Right renal pelvis (tissue), 4 donors: ENCODE measurements at places on chromosomes 7 and 10.

GRCh38 chr7:125878988-125879387 is 949.4 kb upstream of the POT1 start:
- DNase-seq, result no peak

DNA sequence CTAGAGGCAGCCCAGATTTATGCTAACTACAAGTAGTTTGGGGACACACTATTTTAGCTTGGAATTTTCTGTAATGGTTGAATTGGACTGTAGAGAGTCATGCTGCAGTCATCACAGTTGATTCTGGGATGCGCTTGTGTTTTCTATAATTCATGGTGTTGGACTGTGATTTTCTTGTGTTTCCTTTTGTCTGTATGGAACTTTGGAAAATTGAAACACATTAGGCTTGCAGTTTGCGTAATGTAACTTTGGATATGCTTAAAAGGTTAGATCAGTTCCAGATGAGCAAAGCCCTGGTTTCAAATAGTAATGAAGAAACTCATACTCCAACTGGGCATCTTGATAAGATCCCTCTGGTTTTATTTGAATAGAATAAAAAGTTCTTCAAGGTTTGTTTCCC is 502.2 kb downstream of the ARL4A start:
- no peak for DNase-seq

DNA sequence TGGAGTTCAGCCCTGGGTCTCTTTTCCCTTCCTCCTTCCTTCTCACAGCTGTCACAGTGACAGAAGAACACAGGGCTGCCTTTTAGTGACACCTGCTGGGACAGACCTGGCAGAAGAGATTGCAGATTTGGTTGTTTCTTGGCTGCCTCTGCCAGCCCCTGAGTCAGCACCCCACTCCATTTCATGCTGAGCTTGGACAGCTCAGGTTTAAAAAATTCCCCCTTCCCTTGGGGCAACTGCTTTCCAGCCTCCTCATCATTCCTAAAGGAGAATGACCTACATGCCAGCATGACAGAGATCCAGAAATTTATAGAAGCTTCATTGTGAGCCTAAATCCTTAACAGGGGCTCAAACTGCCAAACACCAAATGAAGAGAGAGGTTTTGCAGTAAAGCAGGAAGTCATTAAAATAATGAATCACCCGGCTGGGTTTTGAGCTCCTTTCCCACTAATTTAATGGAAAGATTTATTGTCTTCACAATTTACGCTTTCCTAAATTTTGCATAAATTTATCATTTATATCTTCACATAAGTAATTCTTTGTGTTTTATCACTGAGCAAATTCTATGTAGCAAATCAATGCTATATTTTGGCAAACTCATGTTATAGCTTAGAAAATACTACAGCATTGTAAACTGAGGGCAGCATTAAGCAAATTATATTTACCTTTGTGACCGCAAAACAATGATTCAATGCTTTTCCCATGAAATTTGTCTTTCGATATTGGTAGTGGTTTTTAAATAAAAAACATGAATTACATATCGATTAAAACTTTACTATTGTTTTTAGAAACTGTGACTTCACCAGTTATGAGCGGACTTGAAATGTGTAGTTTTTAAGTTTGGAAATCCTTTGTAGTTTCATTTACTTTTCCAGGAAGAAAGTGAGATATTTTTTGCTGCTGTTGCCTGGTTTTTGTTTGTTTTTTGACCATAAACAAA is 399.5 kb upstream of the ANKRD30A start:
- peak; percentile 19 for DNase-seq

DNA sequence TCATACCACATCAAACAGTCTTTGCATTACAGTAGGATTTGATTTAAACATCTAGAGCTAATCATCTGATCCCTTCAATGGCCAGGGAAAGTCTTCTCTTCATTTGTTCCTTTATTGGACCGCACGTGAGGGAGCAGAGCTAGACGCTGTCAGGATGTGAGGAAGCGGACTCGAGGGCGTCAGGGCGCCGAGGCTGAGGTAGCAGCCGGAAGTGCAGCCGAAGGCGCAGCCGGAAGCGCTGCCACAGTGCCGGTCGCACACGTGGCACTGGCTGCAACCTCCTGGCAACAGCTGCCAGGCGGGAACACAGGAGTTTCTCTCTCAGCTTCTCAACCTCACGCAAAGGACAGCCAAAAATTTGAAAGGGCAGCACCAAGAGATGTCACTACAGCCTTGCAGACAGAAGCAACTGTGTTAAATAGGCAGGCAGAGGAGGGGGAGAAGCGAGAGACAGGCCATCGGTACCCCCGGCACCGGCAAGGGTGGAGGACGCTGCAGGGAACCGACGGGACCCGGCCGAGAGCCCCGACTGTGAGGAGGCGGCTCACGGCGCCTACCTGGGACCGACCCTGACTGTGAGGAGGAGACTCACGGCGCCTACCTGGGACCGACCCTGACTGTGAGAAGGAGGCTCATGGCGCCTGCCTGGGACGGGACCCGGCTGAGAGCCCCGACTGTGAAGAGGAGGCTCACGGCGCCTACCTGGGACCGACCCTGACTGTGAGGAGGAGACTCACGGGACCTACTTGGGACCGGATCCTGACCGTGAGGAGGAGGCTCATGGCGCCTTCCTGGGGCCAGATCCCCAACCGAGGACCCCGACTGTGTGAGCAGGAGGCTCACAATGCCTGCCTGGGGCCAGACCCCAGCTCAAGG is 32.3 kb downstream of the VIPR2 start:
- no peak for DNase-seq

DNA sequence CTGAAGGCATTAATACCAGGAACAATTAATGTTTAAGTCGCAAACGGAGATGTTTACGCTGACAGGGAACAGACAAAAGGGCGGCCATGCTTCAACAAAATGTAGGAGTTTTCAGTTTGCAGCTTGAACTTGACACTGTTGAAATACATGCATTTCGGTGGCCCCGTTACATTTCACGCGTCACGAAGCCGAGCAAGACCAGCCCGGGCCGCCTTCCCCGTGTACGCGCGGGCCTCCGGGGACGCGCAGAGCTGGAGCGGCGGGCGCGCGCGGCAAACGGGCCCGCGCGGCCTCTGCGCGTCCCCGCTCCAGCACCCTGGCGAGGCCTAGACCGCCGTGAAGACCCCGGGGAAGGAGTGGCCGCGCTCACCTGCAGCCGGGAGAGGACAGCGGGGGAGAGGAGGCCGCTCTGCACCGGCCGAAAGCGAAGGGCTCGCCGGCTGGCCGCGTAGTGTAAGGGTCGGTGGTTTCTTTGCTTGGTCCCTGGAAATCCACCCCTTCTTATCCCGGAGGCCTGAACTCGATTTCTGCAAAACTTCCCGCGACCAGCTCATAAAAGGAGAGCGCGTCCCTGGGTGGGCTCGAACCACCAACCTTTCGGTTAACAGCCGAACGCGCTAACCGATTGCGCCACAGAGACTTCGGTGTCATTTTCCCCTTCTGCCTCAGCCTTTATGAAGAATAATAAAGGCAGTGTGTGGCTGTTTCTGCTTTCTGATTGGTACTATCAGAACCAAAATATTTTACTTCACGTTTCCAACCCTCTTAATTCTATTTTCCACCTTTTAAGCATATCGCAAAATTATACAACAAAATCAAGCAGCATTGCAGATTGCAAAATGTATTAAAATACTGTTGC is 11.4 kb upstream of the EBLN1 start:
- peak; percentile 89 for DNase-seq

GRCh38 chr10:104804880-104805279 is 163.8 kb downstream of the SORCS3 start:
- DNase-seq, result no peak

- DNase-seq, result no peak
Measured at GRCh38 chr10:26437637-26438461, at the start of gene APBB1IP. APBB1IP (plus strand) TSS chr10:26438341; CDS start chr10:26492327, 53,986 bp downstream.

DNA sequence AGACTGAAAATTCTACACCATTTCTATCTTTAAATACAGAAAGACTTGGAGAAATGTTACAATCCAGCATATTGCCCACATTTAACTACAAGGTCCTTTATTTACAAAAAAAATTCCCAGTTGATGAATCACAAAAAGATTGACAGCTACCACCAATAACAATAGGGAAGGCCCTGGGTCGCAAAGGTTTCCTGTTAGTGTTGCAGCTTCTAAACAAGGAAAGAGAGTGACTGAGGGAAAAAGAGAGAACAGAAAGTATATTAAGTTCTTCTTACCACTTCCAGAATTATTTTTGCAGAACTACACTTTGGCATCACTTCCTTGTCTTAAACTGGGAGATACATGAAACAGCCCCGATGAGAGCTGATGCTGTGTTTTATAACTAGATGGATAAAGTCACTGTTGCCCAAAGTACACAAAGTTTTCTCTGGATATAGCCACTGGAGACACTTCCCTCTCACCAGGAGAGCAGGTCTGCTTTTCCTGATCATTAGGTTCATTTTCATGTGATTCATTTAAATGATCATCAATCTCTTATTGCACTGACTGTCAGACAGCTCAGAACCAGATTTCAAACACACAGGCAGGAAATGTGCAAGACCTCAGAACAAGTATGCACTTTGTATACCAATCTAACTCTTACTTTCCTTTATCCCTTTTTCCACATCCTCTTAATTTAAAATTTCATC is 57.0 kb downstream of the SHTN1 start:
- DNase-seq, result no peak

DNA sequence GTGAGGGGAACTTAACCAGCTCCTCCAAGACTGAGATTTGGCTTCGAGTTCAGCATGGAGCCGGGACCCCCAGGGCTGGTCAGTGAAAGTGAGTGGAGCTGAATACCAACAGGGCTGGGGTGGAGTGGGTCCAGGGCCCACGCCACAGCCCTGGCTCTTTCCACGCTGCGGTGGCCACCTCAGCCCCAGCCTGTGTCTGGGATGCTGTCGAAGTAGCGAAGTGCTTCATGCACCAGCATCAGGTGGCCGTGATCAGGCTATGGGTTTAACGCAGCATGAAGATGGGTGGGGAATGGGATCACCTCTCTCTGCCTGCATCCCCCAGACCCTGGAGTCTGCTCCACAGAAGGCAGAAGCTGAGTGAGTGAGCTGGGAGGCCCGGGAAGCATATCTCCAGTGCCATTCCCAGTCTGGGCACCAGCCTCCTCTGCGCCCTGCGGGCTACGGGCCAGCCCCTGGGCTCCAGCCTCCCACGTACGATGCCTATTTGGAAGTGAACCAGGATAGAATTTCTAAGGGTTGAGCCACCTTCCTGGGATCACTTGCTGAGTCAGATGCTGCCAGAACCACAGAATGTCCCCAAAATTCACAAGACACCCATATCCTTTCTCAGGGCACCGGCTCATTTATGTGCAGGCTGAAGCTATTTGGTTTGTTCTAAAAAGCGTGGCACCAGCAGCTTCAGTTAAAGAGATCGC is 131.1 kb upstream of the CHST15 start:
- DNase-seq, result no peak

GRCh38 chr7:11188529-11189310 is 215.0 kb downstream of the PHF14 start:
- no peak for DNase-seq

DNA sequence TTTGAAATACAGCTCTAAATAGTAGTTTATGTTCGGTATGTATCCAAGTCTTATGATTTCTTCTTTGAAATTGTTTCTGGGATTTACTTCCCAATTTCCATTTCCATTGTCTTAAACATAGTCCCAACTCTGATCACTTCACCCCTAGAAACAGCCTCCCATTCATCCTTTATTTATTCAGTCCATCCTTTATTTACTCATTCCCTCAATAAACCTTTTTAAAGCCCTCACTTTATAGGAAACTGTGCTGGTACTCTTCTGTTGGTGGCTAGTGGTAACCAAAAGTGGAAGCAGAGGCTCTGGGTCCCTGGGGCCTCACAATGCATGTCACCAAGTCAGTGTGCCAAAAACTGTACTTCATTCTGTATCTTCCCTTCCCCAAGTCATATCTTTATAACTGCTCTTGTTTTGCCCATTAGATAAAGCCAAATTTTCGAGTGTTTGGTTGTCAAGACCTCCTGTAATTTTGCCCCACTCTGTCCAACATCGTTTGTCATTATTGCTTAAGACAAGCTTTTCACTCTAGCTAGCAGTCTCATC is 3.9 kb upstream of the EPC1 start:
- no peak for DNase-seq

GRCh38 chr10:18829259-18829658 is 170.0 kb downstream of the ARL5B start:
- DNase-seq, result no peak

DNA sequence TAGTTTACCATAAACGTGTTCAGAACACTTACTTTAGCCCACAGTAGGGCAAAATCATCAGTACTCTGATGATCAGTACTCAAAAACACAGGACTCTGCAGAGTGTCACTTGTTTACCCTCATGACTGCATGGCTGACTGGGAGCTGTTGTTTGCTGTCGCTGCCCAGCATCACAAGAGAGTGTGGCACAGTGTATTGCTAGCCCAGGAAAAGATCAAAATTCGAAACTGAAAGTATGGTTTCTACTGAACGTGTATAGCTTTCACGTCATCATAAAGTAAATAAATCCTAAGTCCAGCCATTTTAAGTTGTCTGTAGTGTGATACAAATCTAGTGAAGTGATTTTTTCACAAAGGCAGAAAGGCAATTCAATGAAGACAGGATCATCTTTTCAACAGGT is 184.6 kb downstream of the RAMP3 start:
- no peak for DNase-seq

DNA sequence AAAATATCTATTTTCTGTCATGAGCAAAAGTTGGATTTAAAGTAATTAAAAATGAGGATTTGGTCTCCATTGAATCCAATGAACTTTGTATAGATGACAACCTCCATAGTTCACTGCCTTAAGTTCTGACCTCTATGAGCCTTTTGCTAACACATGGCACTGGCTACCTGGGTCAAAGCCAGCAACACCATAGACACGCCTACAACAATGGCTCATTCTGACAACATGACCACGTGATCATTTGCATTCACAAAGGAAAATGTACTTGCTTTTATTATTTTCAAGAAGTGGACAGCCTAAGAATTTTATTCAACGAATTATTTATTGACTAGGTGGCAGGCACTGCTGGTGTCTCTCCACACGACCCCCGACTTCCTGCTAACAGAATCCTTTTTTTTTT is 90.6 kb downstream of the CARD11 start:
- no peak for DNase-seq

DNA sequence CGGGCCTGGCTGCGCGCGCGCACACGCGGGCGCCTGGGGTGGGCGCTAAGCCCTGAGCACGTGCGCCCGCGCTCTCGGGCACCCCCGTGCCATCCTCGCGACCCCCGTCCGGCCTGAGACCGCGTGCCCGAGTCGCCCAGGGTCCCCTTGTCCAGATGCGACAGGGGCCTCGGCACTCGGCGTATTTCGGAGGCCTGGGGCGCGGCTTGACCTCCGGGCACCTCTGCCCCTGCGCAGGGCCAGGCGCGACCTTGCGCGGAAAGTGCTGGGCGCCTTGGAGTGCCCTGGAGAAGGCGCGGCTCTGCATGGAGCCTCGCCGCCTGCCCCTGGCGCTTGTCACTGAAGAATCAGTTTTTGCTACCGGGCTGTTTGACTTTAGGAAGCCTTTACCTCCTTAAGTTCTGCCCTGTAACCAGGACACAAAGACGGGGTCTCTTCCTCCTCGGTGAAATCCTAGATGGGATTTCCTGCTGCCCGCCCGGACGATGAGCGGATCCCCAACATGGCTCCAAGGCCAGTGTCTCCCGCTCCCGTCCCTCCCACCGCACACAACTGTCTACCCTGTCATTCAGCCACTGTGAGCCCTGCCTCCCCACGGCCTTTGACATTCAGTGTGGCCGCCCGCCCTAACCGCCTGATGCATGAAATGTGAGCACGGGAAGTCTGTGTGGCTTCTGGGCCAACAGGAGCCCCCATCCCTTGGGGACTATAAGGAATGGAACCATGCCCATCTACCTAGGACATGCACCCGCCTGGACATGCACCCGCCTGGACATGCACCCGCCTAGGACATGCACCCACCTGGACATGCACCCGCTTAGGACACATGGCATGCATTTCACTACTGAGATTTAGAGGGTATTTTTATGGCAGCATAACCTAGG is 1.1 kb upstream of the STK32C start:
- no peak for DNase-seq

- no peak for DNase-seq
Measured at GRCh38 chr7:101593556-101593955, 35.5 kb downstream of the MYL10 start.
